Germinal center (tissue), 1 donor: ENCODE measurements at places on chromosomes 3 and 15.

- no peak for DNase-seq
Observed at GRCh38 chr15:42608752-42609488, 33.5 kb downstream of the STARD9 start.

DNA sequence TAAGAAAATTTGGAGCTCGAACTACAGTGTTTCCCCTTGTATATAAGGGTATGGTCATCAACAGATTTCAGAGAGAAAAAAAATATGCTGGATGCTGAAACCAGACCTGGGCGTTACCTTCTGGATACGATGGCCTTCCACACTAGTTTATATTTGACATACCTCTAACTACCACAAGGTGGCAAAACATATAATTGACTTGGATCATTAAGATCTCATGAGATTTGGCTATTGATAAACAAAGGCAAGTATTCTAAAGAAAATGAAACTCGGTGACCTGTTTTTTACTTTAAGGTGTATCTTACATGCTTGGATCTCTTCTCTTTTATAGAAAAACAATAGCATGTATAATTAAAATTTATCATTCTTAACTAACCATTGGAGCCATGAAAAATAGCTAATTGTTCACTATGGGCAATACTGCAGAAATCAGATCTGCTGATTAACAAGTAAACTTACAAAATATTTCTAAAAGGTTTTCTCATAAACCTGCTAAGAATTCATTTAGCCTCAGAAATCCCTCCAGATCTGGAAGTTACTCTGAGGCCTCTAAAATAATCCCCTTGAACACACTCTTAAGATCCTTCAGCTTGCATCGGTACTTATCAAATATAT is 300.6 kb upstream of the KCNH8 start:
- DNase-seq: peak; percentile 13

GRCh38 chr3:133447750-133448477 is 48.1 kb downstream of the BFSP2 start:
- peak; percentile 80 for DNase-seq

- DNase-seq: no peak
Observed at GRCh38 chr3:58518291-58518789, 18.6 kb downstream of the ACOX2 start.

DNA sequence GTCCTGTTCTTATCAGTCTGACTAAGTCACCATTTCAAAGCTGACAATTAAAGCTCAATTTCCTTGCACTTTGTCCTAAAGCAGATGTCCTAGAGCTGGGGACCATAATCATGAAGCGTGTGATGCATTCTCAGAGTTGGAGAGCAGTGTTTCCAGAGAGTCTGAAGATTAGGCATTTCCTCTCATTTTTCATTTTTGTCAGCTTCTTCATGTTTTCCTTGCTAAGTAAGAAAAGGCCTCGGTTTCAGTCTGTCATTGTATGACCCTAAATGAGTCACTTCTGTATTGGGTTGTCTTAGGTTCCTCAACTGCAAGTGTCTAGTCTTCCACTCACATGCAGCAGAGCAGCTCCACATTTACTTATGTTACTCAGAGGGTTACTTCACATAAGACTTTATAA is 257.2 kb upstream of the TPRG1 start:
- no peak for DNase-seq

DNA sequence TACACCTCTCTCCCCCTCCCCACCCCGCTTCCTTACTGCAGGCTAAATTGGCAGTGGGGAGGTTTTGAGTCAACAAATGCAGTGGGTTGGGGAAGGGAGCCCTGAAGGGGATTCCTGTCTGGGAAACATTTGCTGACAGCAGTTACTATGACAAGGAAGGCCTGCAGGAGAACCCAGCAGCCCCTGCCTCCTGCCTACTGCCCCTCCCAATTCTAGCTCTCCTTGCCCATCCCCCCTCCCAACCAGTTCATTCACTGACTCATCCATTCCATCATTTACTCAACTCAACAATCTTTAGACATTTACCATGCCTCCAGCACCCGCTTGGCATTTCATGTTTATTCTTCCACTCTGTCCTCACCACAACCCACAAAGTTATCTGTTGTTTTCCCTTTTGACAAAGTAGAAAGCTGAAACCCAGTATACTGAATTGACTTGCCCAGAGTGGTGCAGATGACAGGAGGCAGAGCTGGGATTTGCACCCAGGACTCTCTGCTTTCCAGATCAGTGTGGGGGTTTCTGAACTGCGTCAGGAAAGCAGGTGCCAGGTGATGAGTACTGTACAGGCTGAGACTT is 75.0 kb downstream of the MAGEF1 start:
- no peak for DNase-seq

GRCh38 chr3:124384527-124384926 is 345.7 kb upstream of the UMPS start:
- DNase-seq: no peak

GRCh38 chr3:143511174-143511879 is 336.9 kb downstream of the SLC9A9 start:
- no peak for DNase-seq

DNA sequence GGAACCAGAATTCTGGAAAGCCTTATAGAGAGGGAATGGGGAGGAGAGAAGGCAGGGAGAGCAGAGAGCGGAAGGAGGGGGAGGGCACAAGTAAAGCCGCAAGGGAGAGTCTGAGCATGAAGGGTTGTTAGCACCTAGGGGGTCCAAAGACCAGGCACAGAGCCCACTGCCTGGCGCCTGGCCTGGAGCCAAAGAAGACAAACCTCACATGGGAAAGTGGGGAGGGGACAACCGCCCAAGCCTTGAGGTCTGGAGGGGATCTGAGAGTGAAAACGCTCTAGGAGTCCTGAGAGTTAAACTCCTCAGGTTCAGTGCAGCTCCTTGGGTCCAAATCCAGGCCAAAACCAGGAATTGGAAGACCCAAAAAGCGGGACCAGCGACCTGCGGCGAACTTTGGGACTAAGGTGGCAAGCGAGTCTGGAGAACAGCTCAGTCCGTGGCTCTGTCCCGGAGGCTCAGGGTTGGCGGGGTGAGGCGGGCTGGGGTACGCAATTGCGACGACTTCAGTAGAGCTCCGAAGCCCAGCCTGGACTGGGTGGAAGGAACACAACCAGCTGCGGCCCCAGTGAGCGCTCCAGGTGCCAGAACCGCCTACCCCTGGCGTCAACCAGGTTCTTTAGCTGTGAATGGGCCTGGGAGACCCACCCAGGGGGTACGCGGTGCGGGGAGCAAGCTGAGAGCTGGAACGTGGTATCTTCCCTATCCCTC is 807 bp upstream of the INAFM2 start:
- no peak for DNase-seq

- DNase-seq: no peak
Observed at GRCh38 chr15:20409247-20409646, 132.4 kb downstream of the GOLGA6L6 start.

DNA sequence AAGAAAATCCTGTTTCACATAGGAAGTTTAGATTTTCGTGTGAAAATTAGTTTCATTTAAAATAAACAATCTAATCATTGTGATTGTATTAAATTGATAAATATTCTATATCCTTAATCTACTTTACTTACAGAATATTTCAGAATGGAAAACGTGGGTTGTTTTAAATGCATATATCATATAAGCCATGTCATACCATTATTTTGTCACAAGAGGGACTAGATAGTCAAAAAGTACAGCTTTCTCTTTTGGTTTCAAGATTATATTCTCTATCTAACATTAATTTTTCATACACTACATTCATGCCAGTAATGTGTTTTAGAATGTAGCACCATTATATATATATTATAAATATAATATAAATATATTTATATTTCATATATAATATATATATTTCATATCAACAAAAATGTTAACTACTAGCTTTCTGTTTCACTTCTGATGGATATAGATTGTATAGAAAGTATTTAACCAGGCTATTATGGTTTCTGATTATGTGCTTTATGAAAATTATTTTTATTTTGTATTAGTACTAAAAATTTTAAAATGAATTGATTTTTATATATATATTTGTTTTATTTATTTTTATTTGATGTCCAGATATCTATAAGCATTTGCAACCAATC is 45.3 kb downstream of the OSTN start:
- DNase-seq: peak; percentile 23
